Neural crest cell (in vitro differentiated cells): ENCODE measurements at places on chromosomes 7 and 10. TPM values are rescaled to one million over a fixed set of nuclear protein-coding genes. Genes with fewer than 3 reads are reported as not detected.

- H3K36me3 ChIP-seq = no peaks in the 10 kb centered on the region
- H3K4me3 ChIP-seq = no peak overlapping the region
- DNase-seq = no peak
- no peak overlapping the region for H3K27ac ChIP-seq
Observed at GRCh38 chr7:116468534-116468933, 31.0 kb upstream of the CAV2 start.

DNA sequence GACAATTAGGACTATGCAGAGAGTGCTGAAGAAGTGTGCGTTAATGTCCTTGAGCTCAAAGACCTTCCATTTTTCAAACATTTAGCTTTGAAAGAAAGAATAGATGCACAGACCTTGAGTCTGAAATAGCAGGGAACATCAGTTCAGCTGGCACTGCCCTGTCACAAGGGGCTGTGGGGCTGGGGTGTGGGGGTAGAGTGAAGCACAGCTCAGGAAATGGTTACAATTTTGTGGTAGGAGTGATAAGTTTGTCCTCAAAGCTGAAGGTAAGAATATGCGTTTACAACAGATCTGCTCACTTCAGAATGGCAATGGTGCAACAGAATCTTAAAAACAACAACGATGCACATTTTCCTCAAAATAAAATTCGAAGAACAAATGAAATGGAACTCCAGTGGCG is 33.6 kb downstream of the SMKR1 start:
- no peaks in the 10 kb centered on the region for H3K36me3 ChIP-seq
- DNase-seq = no peak
- peaks cover 13% of the 10 kb centered on the region for H3K4me1 ChIP-seq
- no peak overlapping the region for H3K27ac ChIP-seq
- no peak overlapping the region for H3K4me3 ChIP-seq

DNA sequence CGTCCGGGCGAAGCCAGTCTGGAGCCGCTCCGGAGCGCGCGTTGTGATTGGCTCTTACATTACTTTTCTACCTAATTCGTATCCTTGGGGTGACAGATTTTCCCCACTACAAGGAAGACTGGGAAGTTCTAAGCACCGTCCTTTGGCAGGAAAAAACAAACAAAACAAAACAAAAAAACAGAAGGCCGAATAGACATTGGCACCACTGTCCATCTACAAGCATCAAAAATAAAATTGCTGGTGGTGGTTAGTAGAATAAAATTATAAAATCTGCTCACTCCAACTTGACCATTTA is 651 bp upstream of the SKAP2 start:
- peak overlapping the region; percentile 97 for H3K27ac ChIP-seq
- DNase-seq = no peak
- H3K36me3 ChIP-seq = no peaks in the 10 kb centered on the region
- peaks cover 26% of the 10 kb centered on the region for H3K4me1 ChIP-seq
- peaks cover 80% of the 10 kb centered on the region for H3K27me3 ChIP-seq

- no peak for DNase-seq
- H3K27me3 ChIP-seq = no peaks in the 10 kb centered on the region
- peaks cover 26% of the 10 kb centered on the region for H3K36me3 ChIP-seq
- no peak overlapping the region for H3K4me3 ChIP-seq
- no peak overlapping the region for H3K27ac ChIP-seq
Observed at GRCh38 chr7:155778349-155778748, 33.9 kb downstream of the SHH start.

- H3K4me3 ChIP-seq = no peak overlapping the region
- no peaks in the 10 kb centered on the region for H3K27me3 ChIP-seq
- H3K4me1 ChIP-seq = no peaks in the 10 kb centered on the region
- no peaks in the 10 kb centered on the region for H3K36me3 ChIP-seq
- DNase-seq = no peak
Observed at GRCh38 chr7:117017017-117017451, 63.7 kb downstream of the ST7 start.

DNA sequence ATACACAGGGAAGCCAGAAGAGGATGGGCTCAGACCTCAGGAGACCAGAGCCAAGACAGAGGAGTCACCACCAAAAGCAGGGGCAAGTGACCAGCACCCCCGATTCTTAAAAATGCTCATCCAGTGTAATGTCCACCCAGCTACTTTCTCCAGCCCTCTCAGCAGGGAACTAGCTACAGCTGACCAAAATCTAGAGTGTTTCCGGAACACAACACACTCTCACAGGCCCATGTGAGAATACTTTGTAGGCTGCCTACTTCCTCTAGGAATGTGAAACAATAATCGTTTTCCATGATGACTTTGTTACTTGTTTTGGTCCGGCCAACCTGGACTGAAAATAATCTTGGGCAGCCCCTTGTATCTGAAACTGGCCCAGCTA is 14.5 kb downstream of the PSAP start:
- no peaks in the 10 kb centered on the region for H3K27me3 ChIP-seq
- H3K4me3 ChIP-seq = peak overlapping the region; percentile 1
- peaks cover 4% of the 10 kb centered on the region for H3K36me3 ChIP-seq
- peaks cover 58% of the 10 kb centered on the region for H3K4me1 ChIP-seq
- H3K27ac ChIP-seq = peak overlapping the region; percentile 83

The LRRN3 gene
- total RNA-seq = 6.1 and 7.1 TPM in 2 replicates

The ZNF32 gene
- 37.7 and 39.9 TPM in 2 replicates for total RNA-seq

The SLC18A3 gene
- 16.7 and 17.9 TPM in 2 replicates for total RNA-seq
